ENCODE measurements at places on chromosomes 11 and 22. TPM values are rescaled to one million over a fixed set of nuclear protein-coding genes. Genes with fewer than 3 reads are reported as not detected.

- H3K4me3 ChIP-seq, result no peak overlapping the region
- no peaks in the 10 kb centered on the region for H3K4me1 ChIP-seq
- no peaks in the 10 kb centered on the region for H3K27me3 ChIP-seq
These were observed 54.1 kb downstream of the LDLRAD3 start for GRCh38 chr11:35997902-35998520.

DNA sequence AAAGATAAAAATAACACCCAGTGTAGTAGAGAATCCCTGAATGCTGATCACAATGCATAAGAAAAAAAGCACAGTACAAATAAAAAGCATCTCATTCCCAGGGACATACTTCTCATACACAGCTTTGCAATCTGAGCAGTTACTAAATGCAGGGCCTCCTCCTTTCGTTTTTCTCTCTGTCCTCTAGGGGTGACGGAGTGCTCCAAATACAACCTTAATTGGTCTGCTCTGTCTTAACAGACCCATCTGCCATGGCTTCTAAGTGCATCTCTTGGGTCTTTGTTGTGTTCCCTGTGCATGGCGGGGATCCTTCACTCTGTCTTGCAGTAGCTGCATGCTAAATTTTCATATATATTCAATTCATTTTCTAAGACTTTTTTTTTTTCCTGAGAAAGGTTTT lies 1114.2 kb upstream of the RAG2 start:
- H3K4me3 ChIP-seq, result no peak overlapping the region
- H3K4me1 ChIP-seq, result no peaks in the 10 kb centered on the region
- DNase-seq, result no peak
- no peaks in the 10 kb centered on the region for H3K36me3 ChIP-seq
- H3K27me3 ChIP-seq, result no peaks in the 10 kb centered on the region

The MMP12 gene
- not detected for total RNA-seq

The SMTN gene
- 67.7 TPM for total RNA-seq

DNA sequence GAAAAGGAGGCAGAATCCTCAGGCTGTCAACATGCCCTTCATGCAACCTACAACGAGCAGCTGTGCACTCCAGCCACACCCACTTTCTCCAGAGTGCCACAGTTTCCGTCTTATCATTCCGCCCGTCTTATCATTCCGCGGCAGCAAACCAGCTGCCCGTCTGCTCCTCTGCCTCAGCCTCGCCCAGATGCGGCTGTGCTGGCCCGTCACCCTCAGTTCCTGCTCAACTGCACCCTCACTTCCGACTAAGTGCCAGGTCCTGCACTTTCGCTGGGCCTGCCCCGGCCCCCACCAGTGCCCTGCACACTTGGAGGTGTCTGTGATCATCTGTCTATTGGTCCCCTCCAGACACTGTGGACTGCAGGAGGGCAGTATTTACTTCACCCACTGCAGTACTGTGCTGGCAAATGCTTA lies 43.7 kb downstream of the MICAL3 start:
- H3K36me3 ChIP-seq, result no peaks in the 10 kb centered on the region
- H3K27ac ChIP-seq, result no peak overlapping the region
- no peaks in the 10 kb centered on the region for H3K27me3 ChIP-seq
- DNase-seq, result no peak
- no peak overlapping the region for H3K4me3 ChIP-seq
- H3K4me1 ChIP-seq, result peaks cover 16% of the 10 kb centered on the region

GRCh38 chr22:26194877-26195276 lies 25.6 kb downstream of the SEZ6L start:
- no peak overlapping the region for H3K4me3 ChIP-seq
- no peaks in the 10 kb centered on the region for H3K36me3 ChIP-seq
- no peaks in the 10 kb centered on the region for H3K4me1 ChIP-seq

DNA sequence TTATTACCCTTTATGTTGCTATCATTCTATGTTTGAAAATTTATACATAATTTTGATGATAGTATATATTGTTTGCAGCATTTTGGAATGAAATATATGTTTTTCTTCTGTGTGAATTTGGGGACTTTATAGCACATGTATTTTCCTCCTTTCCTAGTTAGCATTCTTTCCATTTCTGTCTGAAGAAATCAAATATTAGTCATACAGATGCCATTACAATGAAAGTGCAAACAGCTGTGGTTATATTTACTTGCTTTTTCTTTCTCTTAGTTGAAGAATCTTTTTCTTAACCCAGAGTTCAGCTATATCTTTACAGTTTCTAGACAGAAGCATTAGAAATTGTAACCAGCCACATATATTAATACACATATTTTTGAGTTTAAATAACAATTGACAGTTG lies 753.1 kb upstream of the ARHGAP42 start:
- H3K36me3 ChIP-seq, result no peaks in the 10 kb centered on the region
- DNase-seq, result no peak
- no peaks in the 10 kb centered on the region for H3K27me3 ChIP-seq
- no peak overlapping the region for H3K4me3 ChIP-seq
- no peak overlapping the region for H3K27ac ChIP-seq
- H3K4me1 ChIP-seq, result no peaks in the 10 kb centered on the region

- H3K4me3 ChIP-seq, result no peak overlapping the region
- H3K4me1 ChIP-seq, result no peaks in the 10 kb centered on the region
- H3K27ac ChIP-seq, result no peak overlapping the region
- no peaks in the 10 kb centered on the region for H3K27me3 ChIP-seq
- no peak for DNase-seq
These were observed 88.7 kb upstream of the TIMP3 start for GRCh38 chr22:32712644-32713355.

DNA sequence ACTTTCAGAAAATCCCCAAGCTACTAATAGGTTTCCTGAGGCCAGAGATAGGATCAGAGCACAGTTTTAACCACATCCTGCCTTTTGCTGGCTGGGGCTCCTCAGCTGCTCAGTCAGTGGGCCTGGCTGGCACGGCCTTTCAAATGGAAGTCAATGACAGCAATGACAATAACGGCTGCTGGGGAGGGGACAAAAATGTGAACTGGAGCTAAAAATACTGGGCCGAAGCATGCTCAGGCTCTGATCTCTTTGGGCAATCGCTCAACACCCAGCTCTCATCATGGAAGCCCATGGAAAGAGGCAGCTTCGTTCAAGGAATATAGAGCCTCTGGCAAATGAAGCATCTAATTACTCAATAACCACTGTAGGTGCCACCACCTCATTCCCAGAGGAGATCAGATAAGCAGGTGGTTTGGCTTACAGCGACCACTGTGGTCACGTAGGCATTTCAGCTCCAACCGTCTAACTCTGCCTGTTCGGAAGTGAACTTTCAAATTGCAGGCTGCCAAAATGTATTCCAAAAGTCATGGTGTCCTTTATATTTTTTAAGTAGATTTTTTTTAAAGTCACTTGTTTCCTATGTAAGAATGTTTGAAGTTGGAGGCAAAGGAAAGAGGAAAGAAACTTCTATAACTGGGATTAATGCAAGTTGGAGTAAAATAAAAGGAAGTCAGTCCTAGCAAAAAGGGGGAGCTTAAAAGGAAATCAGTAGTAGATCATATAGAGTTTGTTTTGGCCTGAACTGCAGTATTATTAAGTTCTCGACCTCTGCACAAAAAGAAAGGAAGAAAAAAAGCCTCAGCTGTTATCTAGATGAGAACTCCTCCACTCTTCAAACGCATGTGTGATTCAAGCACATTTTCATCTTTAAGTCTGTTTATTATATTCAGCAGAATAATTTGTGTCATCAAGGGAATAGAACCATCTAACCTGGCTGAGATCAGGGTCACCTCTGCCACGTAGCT lies 14.1 kb downstream of the WT1 start:
- no peak overlapping the region for H3K27ac ChIP-seq
- H3K36me3 ChIP-seq, result no peaks in the 10 kb centered on the region
- no peak for DNase-seq
- H3K4me3 ChIP-seq, result no peak overlapping the region
- H3K4me1 ChIP-seq, result peaks cover 2% of the 10 kb centered on the region

The COX8A gene
- total RNA-seq, result 320 TPM

The PLEKHA7 gene
- 65.7 TPM for total RNA-seq

Data from kidney (tissue), 22 donors.